ENCODE measurements at places on chromosomes 1 and 21. TPM values are rescaled to one million over a fixed set of nuclear protein-coding genes. Genes with fewer than 3 reads are reported as not detected.

GRCh38 chr1:243763806-243764205 is 86.2 kb downstream of the AKT3 start:
- H3K4me3 ChIP-seq: no peak overlapping the region
- H3K27ac ChIP-seq: no peak overlapping the region
- no peaks in the 10 kb centered on the region for H3K36me3 ChIP-seq
- H3K4me1 ChIP-seq: peaks cover 8% of the 10 kb centered on the region
- DNase-seq: no peak

- H3K36me3 ChIP-seq: no peaks in the 10 kb centered on the region
- no peak overlapping the region for H3K4me3 ChIP-seq
- no peaks in the 10 kb centered on the region for H3K27me3 ChIP-seq
- H3K4me1 ChIP-seq: no peaks in the 10 kb centered on the region
Observed at GRCh38 chr1:225662155-225662554, 9.2 kb upstream of the ENAH start.

DNA sequence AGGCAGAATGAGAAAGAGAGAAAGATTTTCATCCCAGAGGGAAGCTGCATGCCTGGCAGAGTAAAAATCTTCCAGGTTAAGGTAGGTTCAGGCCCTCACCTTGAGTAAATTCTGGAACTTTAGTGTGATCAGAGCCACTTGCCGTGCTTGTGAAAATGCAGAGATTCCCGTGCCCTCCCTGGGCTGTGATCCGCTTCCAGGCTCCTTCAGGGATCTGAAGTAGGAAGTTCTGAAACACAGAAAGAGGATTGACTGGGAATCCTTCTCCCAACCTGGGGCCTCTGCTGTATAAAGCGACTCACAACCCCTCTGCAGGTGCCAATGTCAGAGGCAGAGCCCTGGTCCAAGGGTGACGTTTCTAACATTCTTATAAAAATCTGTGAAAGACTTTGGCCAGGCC is 26.6 kb downstream of the NUAK2 start:
- H3K27ac ChIP-seq: peak overlapping the region; percentile 74
- H3K36me3 ChIP-seq: no peaks in the 10 kb centered on the region
- H3K4me1 ChIP-seq: peaks cover 60% of the 10 kb centered on the region
- DNase-seq: no peak

DNA sequence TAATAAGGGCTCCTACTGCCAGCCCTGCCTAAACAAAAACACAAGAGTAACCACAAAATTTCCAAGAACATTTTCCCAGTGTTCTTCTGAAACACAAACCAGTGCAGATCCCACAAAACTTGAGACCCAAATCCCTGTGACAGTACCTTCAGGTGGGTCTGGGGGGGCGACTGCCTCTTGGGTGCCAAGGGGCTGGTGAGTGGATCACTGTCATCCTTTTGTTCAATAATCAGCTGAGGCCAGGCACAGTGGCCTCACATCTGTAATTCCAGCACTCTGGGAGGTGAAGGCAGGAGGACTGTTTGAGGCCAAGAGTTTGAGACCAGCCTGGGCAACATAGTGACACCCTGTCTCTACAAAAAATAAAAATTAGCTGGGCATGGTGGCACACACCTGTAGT is 87.6 kb downstream of the GLIS1 start:
- H3K27me3 ChIP-seq: no peaks in the 10 kb centered on the region
- H3K4me3 ChIP-seq: no peak overlapping the region
- DNase-seq: no peak
- H3K36me3 ChIP-seq: no peaks in the 10 kb centered on the region
- no peak overlapping the region for H3K27ac ChIP-seq

GRCh38 chr1:24641646-24642151 is 1.4 kb upstream of the SRRM1 start:
- peaks cover 8% of the 10 kb centered on the region for H3K36me3 ChIP-seq
- peak; percentile 27 for DNase-seq
- H3K4me3 ChIP-seq: peak overlapping the region; percentile 58
- H3K4me1 ChIP-seq: peaks cover 26% of the 10 kb centered on the region

- H3K4me3 ChIP-seq: no peak overlapping the region
- H3K36me3 ChIP-seq: no peaks in the 10 kb centered on the region
- no peak overlapping the region for H3K27ac ChIP-seq
- H3K27me3 ChIP-seq: no peaks in the 10 kb centered on the region
- no peak for DNase-seq
Observed at GRCh38 chr1:203189951-203190352, 3.4 kb upstream of the CHI3L1 start.

- H3K27ac ChIP-seq: no peak overlapping the region
- peaks cover 18% of the 10 kb centered on the region for H3K27me3 ChIP-seq
- no peak for DNase-seq
- H3K4me1 ChIP-seq: peaks cover 12% of the 10 kb centered on the region
- H3K4me3 ChIP-seq: no peak overlapping the region
Observed at GRCh38 chr1:2631136-2632050, 1.4 kb downstream of the MMEL1 start.

GRCh38 chr1:160806109-160806665 is 10.2 kb downstream of the LY9 start:
- H3K4me3 ChIP-seq: no peak overlapping the region
- no peak for DNase-seq
- no peaks in the 10 kb centered on the region for H3K27me3 ChIP-seq

The OR2G3 gene
- not detected for total RNA-seq

The CHI3L1 gene
- 1.2 TPM for total RNA-seq

The CFHR2 gene
- not detected for total RNA-seq

The PLXNA2 gene
- total RNA-seq: 21.5 TPM
